ENCODE measurements at places on chromosomes 4 and X.

GRCh38 chrX:103012945-103013344 lies 51.0 kb downstream of the BEX1 start:
- DNase-seq, result no peak

GRCh38 chr4:120007191-120007871 lies 59.3 kb downstream of the MAD2L1 start:
- DNase-seq, result no peak

DNA sequence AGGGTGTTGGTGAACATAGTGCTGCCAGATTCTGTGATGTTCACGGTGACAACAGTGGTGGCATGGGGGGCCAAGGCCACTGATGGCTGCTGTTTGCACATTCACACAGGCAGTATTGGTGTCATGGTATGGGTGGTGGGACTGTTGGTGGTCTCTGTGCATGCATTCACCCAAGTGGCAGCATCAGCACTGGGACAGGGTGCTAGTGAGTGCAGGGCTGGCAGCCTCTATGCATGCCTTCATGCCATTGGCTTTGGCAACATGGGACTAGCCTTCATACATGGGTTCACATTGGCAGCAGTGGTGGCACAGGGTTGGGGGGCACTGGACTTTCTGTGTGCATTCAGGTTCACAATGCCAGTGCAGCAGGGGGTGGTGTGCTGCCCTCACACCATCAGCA lies 489.7 kb upstream of the FGF16 start:
- no peak for DNase-seq

GRCh38 chr4:173517781-173518424 lies 12.1 kb downstream of the HAND2 start:
- DNase-seq, result no peak

- DNase-seq, result no peak
Measured at GRCh38 chrX:105462186-105462585, 241.7 kb upstream of the TEX13A start.

DNA sequence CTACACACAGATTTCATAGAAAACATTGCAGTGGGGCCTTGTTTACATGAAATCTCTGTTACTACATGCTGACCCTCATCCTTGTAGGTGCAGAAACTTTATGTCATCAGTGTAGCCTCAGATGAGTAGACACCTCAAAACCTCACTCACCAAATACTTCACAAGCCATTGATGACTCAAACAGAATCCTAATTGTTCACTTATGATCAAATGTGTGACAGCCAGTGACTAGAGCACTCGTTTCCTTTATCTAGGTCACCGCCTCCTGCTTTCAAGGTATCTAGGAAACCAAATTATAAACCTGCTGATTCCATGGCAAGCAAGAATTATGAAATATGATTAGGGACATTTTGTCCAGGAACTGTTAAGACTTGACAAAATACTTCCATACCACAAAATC lies 255.8 kb upstream of the GPRIN3 start:
- DNase-seq, result no peak

DNA sequence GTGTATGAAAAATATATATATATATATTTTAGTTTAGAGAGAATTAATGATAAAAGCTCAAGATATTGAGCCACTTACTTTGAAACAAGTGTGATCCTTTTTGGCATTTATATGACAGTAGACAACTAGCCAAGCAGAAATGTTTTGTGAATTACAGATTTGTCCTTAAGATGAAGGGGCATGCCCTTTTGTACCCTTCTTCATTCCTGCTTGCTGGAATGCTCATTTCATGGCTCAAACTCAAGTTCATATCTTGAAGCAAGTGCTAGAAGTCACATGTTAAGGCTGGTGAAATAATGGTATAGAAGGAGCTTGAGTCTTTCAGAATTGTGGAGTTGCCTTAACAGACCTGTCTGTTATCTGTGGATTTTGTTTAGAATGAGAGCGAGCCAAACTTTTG lies 203.0 kb downstream of the BMPR1B start:
- DNase-seq, result no peak

DNA sequence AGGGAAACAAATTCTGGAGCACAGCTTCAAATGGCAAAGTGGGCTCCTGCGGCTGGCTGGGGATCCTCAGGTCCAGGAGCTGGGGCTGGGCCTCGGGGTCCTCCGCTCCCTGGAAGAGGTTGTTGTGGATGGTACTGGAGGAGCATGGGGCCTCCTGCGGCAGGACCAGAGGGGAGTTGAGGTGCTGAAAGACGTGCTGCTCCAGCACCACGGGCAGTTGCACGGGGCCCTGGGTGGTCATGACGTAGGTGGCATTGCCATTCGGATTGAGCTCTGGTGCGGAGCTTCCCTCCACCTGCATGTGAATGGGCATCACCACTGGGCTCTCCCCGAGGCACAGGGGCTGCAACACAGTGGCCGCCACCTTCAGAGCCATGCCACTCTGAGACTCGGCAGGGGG lies 59.7 kb downstream of the RAI2 start:
- no peak for DNase-seq

- no peak for DNase-seq
Measured at GRCh38 chr4:164856396-164856795, 20.6 kb upstream of the APELA start.

GRCh38 chrX:105882581-105883275 lies 60.4 kb downstream of the NRK start:
- DNase-seq, result no peak

DNA sequence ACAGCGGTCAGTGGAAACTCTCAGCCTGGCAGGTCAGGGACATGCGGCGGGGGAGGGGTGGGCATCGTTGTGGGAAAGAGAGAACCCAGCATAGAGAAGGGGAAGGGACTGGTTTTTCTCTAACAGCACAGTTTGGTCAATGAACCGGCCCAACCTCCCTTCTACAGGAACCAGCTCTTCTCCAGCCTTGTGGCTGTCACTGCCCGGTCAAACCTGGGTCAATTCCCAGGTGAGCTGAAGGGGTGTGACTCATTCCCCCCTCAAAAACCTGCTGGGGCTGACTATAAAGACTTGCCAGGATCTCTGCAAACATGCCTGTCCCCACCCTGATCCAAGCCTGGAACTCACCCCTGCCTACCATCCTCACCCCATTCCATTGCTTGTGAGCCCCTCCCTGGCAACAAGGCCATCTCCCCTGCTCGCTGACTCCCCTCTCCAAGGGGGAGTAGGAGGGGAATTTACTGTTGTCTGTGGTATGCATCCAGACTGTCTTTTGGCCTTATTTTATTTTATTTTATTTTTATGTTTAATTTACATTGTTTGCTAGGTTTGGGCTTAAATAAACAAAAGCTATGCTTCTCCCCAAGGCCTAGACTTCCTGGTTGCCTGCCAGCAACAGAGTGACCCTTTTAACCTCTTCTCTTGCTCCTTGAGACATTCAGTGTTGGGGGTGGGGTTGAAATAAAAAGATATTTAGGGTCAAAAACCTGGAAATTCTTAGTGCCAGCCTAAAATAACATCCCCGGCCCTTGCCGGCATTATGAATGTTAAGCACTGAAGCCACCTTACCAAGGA lies 49.6 kb downstream of the TSC22D3 start:
- DNase-seq, result no peak

- DNase-seq, result no peak
Measured at GRCh38 chrX:10603612-10604011, 16.8 kb downstream of the MID1 start.

GRCh38 chrX:22399437-22400192 lies 126.9 kb downstream of the CBLL2 start:
- DNase-seq, result no peak

- DNase-seq, result no peak
Measured at GRCh38 chr4:102139932-102140331, 205.3 kb downstream of the SLC39A8 start.

GRCh38 chrX:42131856-42132255 lies 208.5 kb upstream of the CASK start:
- DNase-seq, result no peak

GRCh38 chr4:88144048-88144447 lies 14.4 kb downstream of the ABCG2 start:
- no peak for DNase-seq

DNA sequence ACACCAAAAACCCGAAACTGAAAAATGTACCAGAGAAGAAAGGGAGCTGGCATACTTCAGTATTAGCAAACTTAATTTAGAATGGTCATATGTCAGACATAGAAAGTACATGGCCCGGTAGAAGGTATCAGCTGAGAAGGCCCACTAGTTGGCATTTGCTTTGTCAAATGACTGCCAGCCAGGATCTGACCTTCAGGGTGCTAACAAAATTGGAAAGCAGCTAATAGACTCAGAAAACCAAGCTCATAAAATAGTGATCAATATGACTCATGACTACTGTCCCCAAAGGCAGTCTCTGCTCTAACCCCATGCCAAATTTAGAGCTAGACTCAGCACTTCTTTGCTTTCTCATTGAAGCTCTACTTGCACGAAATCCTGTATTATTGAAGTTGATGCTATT lies 342.7 kb downstream of the PDGFC start:
- DNase-seq, result no peak

GRCh38 chrX:104324461-104325212 lies 69.9 kb upstream of the ESX1 start:
- DNase-seq, result no peak

GRCh38 chrX:8323356-8323755 lies 141.3 kb upstream of the VCX3B start:
- no peak for DNase-seq

DNA sequence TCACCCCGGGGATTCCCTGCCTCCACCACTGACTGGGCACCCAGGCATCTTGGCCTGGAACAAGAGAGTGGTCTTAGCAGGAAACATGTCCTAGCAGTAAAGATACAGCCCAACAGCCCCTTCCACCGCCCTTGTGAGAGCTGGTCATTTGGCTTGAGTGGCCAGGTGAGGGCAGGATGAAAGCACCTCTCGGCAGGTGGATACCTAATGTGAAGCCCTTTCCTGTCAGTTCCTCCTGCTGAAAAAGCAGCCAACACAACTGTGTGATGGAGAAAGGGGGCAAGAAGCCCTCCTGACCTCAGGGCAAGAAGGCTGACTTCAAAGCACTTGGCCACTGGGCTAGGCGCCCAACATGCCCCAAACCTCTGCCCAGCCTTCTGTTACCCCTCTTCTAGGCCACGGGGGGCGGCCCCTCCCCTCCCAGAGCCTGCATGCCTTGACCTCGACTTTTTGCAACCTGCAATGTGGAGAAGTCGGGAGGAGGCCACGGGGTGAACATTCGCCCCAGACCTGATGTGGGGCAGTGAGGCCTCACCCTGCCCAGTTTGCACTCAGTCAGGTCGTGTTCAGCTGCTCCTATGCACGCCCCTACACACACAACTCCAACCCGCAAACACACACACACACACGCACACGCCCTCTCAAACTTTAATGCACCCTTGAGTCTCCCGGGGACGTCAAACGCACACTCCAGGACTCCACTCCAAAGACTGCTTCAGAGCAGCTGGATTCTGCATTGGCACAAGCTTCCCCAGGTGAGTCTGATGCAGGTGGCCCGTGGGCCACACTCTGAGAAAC lies 1.1 kb downstream of the LGI2 start:
- DNase-seq, result no peak

DNA sequence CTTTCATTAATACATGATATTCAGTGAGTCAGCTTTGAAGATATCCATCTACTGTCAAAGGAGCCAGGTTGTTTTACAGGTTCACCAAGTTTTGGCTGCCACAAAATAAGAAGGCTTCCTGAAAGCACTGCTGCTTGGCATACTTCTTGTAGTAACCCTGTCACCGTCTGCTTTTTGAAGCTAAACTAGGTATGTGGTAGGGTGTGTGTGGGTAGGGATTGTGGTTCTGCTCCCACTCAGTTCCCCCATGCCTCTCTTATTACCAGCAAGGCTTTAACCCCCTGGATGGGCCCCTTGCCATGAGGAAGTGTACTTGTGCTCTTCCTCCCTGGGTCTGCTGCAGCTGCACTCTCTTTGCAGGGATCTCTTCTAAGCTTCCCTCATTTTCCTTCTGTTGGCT lies 191.2 kb downstream of the BANK1 start:
- DNase-seq, result no peak

- DNase-seq, result no peak
Measured at GRCh38 chr4:163243297-163243981, 76.7 kb upstream of the NAF1 start.

GRCh38 chr4:186134257-186134656 lies 29.8 kb downstream of the FAM149A start:
- no peak for DNase-seq

DNA sequence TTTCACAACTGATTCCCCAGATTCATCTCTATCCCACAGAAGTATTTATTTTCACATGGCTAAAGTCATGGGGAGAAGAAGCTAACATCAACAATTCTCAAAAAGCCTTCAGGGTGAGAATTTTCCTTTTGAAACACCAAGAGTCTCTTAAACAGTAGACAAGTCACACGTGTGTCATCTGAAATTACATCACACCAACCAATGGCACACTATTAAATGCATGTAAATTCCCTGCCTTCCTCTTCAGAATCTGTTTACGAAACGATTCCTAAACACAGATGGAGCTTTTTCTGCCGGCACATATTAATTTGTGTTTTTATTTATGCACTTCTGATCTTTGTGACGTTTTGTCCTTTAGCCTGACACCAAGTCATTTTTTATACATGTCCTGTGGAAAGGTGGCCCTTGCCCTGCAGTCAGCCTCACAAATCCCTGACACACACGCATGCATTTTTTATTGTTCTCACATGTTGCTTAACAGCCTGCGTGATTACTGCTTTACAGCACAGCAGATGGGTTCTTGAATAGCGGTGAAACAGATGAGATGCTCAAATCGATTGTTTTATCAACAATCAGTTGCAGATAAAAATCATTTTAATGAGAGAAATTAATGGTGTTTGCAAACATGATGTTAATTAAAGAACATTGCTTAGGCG lies 735.9 kb upstream of the TENM3 start:
- DNase-seq, result no peak

GRCh38 chr4:81844717-81845116 lies 373.0 kb upstream of the RASGEF1B start:
- DNase-seq, result peak; percentile 83

GRCh38 chrX:153925739-153926551 lies at the start of gene ARHGAP4:
Gene ARHGAP4, minus strand, starts transcription at chrX:153926264. Its CDS starts 62 bp downstream, at chrX:153926202.
- peak; percentile 23 for DNase-seq

DNA sequence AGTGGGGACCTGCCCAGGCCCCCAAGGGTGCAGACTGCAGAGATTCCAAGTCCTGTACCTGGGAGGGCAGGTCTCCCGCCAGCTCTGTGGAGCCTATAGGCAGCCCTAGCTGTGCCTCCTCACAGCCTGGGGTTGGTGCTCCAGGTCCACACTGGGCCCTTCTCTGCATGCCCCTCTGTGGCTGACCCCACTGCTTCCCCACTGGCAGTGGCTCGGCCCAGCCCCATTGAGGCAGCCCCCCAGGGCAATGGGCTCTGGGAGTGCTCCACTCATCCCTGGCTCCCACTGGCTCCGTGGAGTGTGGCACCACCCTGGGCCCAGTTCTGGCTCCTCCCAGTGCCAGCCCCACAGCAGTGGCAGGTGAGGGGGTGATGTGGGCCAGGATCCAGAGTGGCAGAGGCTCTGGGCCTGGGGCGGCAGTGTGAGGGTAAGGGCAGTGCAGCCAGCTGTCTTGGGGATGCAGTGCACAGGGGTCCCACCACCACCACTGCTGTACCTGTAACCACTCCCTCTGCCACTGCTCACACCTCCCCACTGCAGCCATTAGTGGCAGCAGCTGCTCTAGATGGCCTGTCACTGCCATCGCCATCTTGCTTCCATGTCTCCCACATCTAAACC lies 312.2 kb downstream of the GPM6A start:
- DNase-seq, result no peak

Data from CD4-positive, alpha-beta T cell treated with Interleukin-2 at 100 ng/mL for 4 hours (primary cell).